ENCODE measurements at places on chromosomes 1 and 21. TPM values are rescaled to one million over a fixed set of nuclear protein-coding genes. Genes with fewer than 3 reads are reported as not detected.

GRCh38 chr1:41239988-41240610 is 2.0 kb downstream of the SCMH1 start:
- DNase-seq, result no peak
- H3K27ac ChIP-seq, result peak overlapping the region; percentile 94
- H3K4me1 ChIP-seq, result peaks cover 15% of the 10 kb centered on the region

DNA sequence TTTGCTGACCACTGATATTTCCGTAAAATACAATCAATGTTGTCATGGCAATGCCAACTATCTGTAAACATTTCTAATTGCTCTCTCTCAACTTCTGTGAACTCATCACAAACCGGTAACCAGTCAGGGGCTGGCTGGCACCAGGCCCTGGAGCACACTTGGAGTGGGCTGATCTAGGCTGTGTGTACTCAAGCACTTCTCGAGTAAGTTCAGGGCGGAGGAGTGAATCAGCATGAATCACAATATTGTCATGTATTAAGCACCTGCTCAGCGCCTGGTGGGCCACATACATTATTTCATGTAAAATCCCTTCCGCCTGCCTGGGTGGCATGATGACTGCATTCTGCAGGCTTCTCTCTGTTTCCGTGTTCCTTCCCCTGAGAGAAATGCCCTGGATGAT is 212.4 kb downstream of the FOXD2 start:
- H3K36me3 ChIP-seq, result no peaks in the 10 kb centered on the region
- H3K27ac ChIP-seq, result no peak overlapping the region
- no peak for DNase-seq
- no peak overlapping the region for H3K4me3 ChIP-seq

- no peak overlapping the region for H3K27ac ChIP-seq
- DNase-seq, result no peak
- peaks cover 30% of the 10 kb centered on the region for H3K4me1 ChIP-seq
These were observed 8.6 kb downstream of the SLC37A1 start for GRCh38 chr21:42522271-42522670.

DNA sequence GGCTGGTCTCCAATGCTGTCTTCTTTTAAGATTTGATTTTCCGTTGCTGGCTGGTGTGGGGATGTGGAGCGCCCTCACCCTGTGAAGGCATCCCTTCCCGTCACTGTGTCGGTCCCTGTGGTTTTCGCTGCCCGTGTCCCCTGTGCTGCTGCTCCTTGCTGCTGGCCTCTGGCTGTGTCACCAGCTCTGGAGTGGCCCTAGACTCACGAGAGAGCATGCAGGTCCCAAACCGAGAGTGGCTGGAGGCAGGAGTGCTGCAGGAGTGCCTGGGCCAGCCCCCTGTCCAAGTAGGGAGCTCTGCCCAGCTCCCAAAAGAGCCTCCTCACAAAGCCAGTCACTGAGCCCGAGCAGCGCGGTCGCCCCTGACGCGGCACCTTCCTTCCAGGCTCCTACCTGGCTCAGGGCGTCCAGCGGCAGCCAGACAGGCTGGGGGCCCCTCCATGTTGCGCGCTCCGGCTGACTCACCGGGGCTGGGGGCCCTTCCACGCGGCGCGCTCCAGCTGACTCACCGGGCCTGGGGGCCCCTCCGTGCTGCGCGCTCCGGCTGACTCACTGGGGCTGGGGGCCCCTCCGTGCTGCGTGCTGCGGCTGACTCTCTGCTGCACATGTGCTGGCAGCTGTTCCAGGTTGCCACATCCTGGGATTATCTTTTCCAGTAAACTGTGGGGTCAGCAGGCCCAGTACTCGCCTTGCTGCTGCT is 106.7 kb upstream of the COL6A1 start:
- no peaks in the 10 kb centered on the region for H3K36me3 ChIP-seq
- H3K4me3 ChIP-seq, result no peak overlapping the region
- peaks cover 63% of the 10 kb centered on the region for H3K27me3 ChIP-seq
- no peaks in the 10 kb centered on the region for H3K4me1 ChIP-seq
- peak; percentile 77 for DNase-seq

DNA sequence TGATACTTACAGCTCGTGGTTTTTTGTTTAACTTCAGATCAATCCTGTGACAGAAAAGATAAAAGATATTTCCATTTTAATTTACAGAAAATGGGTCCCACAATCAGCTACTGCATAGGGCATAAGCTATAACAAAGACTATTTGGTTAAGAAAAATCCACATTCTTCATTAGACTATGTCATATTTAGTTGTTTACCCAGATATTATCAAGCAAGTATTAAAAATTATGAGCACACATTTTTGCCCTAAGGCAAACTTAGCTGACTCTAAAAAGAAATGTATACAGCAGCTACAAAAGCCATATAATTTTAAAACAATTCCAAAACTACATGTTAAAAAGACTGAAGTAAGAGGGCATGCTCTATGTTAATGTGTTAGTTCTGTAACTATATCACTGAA is 18.7 kb downstream of the MEAF6 start:
- H3K36me3 ChIP-seq, result no peaks in the 10 kb centered on the region
- H3K4me1 ChIP-seq, result peaks cover 9% of the 10 kb centered on the region
- no peak overlapping the region for H3K27ac ChIP-seq

- no peak overlapping the region for H3K27ac ChIP-seq
- no peaks in the 10 kb centered on the region for H3K4me1 ChIP-seq
- H3K36me3 ChIP-seq, result no peaks in the 10 kb centered on the region
- H3K4me3 ChIP-seq, result no peak overlapping the region
- no peaks in the 10 kb centered on the region for H3K27me3 ChIP-seq
These were observed 10.6 kb downstream of the PDZK1 start for GRCh38 chr1:145696630-145696960.

DNA sequence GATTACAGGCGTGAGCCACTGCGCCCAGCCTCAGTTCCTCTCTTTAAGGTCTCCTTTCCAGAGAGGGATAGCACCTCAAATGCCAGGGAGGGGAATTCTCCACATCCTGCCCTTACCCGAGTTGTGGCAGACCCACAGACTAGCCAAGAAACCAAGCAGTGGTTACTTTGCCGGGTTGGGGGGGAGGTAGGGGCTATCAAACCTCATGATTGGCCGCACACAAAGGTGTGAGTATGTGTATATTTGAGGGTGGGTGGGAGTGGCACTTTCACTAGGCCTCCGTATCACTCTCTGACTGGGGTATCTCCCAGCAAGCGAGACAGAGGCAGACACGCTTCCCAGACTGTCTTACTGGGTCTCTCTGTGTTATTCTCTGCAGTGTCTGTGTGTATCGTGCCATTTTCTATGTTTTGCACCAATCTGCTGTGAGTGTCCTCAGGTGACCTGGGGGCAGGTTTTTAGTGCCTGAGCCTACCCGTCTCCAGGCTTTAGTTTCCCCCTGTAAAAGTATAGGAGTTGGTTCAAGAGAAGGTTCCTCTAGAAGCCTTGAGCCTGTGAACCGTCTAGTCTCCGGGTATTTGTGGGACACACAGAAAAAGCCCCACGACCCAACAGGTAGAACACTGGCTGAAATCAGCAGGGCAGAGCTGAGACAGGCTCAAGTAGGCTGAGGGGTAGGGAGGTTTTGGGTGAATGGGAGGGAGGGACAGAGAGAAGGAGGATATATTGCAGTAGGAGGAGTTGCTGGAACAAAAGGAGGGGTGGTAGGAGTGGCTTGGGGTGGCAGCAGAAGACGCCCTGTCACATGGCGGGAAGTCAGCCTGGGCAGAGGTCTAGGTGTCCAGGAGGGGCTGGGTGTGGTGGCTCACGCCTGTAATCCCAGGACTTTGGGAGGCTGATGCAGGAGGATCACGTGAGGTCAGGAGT is 10.3 kb downstream of the LMNA start:
- DNase-seq, result peak; percentile 55
- H3K27ac ChIP-seq, result peak overlapping the region; percentile 99
- H3K4me3 ChIP-seq, result peak overlapping the region; percentile 99
- no peaks in the 10 kb centered on the region for H3K36me3 ChIP-seq
- H3K27me3 ChIP-seq, result no peaks in the 10 kb centered on the region

The WDR64 gene
- not detected for total RNA-seq

- no peak overlapping the region for H3K27ac ChIP-seq
- H3K4me1 ChIP-seq, result no peaks in the 10 kb centered on the region
- H3K36me3 ChIP-seq, result no peaks in the 10 kb centered on the region
- no peak for DNase-seq
- no peaks in the 10 kb centered on the region for H3K27me3 ChIP-seq
- no peak overlapping the region for H3K4me3 ChIP-seq
These were observed 303.8 kb upstream of the SPAG17 start for GRCh38 chr1:118488787-118489186.

DNA sequence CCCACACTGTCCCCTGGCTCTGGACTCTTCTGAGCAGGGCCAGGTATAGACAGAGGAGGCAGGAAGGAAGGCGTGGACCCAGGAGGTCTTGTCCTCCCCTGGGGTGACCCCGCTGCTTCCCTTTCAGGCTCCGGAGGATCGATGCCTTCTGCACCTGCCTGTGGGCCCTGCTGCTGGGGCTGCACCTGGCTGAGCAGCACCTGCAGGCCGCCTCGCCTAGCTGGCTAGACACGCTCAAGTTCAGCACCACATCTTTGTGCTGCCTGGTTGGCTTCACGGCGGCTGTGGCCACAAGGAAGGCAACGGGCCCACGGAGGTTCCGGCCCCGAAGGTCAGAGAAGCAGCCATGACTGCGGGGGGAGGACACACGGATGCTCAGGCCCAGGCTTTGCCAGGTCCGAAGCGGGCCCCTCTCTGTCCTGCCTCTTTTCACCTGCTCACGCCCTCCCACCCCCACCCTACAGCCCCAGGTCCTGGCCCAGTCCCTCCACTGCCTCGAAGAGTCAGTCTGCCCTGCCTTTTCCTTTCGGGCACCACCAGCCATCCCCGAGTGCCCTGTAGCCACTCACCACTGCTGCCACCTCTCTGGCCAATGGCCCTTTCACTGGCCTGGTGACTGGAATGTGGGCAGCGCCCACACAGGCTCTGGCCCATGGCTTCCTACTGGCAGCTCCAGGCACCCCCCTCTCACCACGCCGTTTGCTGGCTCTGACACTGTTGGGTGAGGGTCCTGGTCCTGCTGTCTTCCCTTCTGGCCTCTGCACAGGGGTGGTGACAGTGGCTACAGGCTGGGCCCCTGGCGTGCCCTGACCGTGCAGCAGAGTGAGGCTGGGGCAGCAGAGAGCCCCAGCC is 13.5 kb downstream of the TMEM201 start:
- no peaks in the 10 kb centered on the region for H3K27me3 ChIP-seq
- DNase-seq, result no peak
- no peak overlapping the region for H3K4me3 ChIP-seq
- H3K36me3 ChIP-seq, result peaks cover 76% of the 10 kb centered on the region
- no peak overlapping the region for H3K27ac ChIP-seq
- peaks cover 5% of the 10 kb centered on the region for H3K4me1 ChIP-seq

DNA sequence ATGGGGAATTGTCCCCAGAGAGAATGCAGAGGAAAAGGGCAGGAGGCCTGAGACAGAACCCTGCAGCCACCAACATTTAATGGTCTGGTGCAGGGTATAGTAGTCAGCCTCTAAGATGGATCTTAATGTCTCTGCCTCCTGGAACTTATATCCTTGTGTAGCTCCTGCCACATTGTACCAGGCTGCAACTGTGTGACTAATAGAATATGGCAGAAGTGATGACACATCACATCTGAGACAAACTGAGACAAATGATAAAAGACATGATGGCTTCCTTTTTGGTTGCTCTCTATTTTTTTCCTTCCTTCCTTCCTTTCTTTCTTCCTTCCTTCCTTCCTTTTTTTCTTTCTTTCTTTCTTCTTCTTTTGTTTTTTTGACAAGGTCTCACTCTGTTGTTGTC is 37.1 kb upstream of the CYP4B1 start:
- H3K27me3 ChIP-seq, result peaks cover 1% of the 10 kb centered on the region
- no peaks in the 10 kb centered on the region for H3K4me1 ChIP-seq
- H3K4me3 ChIP-seq, result no peak overlapping the region
- no peaks in the 10 kb centered on the region for H3K36me3 ChIP-seq
- no peak overlapping the region for H3K27ac ChIP-seq

DNA sequence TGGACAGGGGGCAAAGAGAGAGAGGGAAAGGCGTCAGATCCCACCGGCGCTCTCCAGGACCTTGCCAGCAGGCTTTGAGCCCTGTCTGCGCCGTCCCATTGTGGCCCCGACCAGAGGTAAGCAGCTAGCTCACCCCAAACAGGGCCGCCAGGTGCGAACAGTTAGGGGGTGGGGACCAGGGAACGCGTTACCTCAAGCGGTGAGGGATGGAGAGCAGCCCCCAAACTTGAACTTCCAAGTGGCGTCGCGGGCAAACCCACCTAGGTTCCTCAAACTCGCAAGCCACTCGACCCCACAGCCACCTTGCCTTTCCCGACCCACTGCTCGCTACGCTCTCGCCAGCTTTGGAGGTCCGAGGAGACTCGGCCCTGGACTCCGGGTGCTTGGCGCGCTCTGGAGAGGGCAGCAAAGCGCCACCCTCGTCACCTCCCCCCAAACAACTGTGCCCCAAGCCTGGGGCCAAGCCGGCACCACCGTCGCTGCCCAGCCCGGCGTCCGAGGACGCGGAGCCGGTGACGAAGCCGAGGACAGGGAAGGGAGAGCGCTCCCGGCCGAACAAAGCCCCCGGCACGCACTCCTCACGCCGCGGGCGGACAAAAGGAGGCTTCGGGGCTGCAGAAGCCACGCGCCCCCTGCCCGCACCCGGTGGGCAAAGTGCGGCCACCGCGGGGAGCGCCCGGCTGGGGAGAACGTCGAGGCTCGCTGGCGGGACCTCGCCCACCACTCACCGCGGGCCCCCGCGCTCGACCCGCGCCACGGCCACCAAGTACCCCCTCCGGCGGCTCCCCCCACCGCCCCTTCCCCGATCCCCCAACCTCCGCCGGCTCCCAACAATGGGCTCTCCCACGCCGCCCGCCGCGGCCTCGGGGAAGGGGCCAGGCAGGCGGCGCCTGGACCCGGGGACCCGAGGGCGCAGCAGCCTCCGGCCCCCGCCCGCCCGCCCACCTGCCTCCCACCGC is 976 bp downstream of the SSBP3 start:
- DNase-seq, result peak; percentile 67
- H3K27ac ChIP-seq, result peak overlapping the region; percentile 89
- H3K4me3 ChIP-seq, result peak overlapping the region; percentile 91
- no peaks in the 10 kb centered on the region for H3K36me3 ChIP-seq
- H3K4me1 ChIP-seq, result peaks cover 64% of the 10 kb centered on the region

The RER1 gene
- 97.6 TPM for total RNA-seq

- H3K27ac ChIP-seq, result no peak overlapping the region
- peaks cover 8% of the 10 kb centered on the region for H3K4me1 ChIP-seq
- no peak overlapping the region for H3K4me3 ChIP-seq
- H3K27me3 ChIP-seq, result no peaks in the 10 kb centered on the region
- no peak for DNase-seq
These were observed 18.7 kb downstream of the ADAMTS5 start for GRCh38 chr21:26948194-26948593.

DNA sequence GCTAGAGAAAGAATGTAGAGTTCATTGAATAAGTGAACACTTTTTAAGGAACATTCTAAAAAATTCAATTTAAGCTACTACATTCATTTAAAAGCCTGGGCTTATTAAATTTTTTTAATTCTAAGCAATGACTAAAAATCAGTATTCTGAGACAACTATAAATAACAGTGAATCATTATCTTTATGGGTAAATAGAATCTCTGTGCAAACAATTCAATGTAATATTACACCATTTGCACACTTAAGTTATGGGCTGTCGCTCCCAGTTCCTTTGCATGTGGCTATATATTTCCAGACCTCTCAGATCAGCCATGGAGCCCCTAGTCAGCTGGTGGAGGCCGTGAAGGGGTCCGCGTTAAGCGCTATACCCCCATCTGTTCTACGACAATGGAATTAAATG is 65.1 kb downstream of the KCNK1 start:
- H3K27ac ChIP-seq, result no peak overlapping the region
- DNase-seq, result no peak
- H3K4me1 ChIP-seq, result no peaks in the 10 kb centered on the region
- H3K4me3 ChIP-seq, result no peak overlapping the region
- no peaks in the 10 kb centered on the region for H3K27me3 ChIP-seq

- no peak for DNase-seq
- H3K36me3 ChIP-seq, result no peaks in the 10 kb centered on the region
- H3K27ac ChIP-seq, result no peak overlapping the region
- no peak overlapping the region for H3K4me3 ChIP-seq
These were observed 11.7 kb upstream of the EXTL1 start for GRCh38 chr1:26009796-26010447.

- DNase-seq, result peak; percentile 66
- no peak overlapping the region for H3K4me3 ChIP-seq
These were observed 233.0 kb upstream of the IRF2BP2 start for GRCh38 chr1:234842726-234843641.
